ENCODE measurements at places on chromosomes 3 and 15. TPM values are rescaled to one million over a fixed set of nuclear protein-coding genes. Genes with fewer than 3 reads are reported as not detected.

- no peak for DNase-seq
- H3K36me3 ChIP-seq = no peaks in the 10 kb centered on the region
- H3K4me3 ChIP-seq = no peak overlapping the region
- H3K4me1 ChIP-seq = no peaks in the 10 kb centered on the region
- H3K27me3 ChIP-seq = no peaks in the 10 kb centered on the region
Measured at GRCh38 chr3:113105093-113105449, 106.3 kb upstream of the BOC start.

- no peaks in the 10 kb centered on the region for H3K4me1 ChIP-seq
- no peak overlapping the region for H3K4me3 ChIP-seq
- H3K36me3 ChIP-seq = no peaks in the 10 kb centered on the region
- no peaks in the 10 kb centered on the region for H3K27me3 ChIP-seq
- H3K27ac ChIP-seq = no peak overlapping the region
Measured at GRCh38 chr15:69666441-69666882, 213.8 kb downstream of the RPLP1 start.

DNA sequence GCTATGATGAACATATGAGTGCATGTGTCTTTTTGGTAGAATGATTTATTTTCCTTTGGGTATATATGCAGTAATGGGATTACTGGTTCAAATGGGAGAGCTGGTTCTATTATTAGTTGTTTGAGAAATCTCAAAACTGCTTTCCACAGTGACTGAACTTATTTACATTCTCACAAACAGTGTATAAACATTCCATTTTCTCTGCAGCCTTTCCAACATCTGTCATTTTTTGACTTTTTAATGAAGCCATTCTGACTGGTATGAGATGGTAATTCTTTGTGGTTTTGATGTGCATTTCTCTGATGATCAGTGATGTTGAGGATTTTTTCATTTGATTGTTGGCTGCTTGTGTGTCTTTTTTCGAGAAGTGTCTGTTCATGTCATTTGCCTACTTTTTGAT is 1124.2 kb downstream of the NAALADL2 start:
- no peaks in the 10 kb centered on the region for H3K27me3 ChIP-seq
- DNase-seq = no peak
- no peaks in the 10 kb centered on the region for H3K36me3 ChIP-seq
- H3K4me1 ChIP-seq = no peaks in the 10 kb centered on the region

GRCh38 chr3:10855871-10856662 is 40.0 kb downstream of the SLC6A11 start:
- H3K27ac ChIP-seq = no peak overlapping the region
- no peak for DNase-seq
- H3K4me1 ChIP-seq = no peaks in the 10 kb centered on the region
- H3K4me3 ChIP-seq = no peak overlapping the region
- H3K27me3 ChIP-seq = no peaks in the 10 kb centered on the region
- no peaks in the 10 kb centered on the region for H3K36me3 ChIP-seq

- peaks cover 15% of the 10 kb centered on the region for H3K4me1 ChIP-seq
- no peak for DNase-seq
- H3K27ac ChIP-seq = peak overlapping the region; percentile 91
Measured at GRCh38 chr3:126477061-126477380, 1.3 kb upstream of the ZXDC start.

DNA sequence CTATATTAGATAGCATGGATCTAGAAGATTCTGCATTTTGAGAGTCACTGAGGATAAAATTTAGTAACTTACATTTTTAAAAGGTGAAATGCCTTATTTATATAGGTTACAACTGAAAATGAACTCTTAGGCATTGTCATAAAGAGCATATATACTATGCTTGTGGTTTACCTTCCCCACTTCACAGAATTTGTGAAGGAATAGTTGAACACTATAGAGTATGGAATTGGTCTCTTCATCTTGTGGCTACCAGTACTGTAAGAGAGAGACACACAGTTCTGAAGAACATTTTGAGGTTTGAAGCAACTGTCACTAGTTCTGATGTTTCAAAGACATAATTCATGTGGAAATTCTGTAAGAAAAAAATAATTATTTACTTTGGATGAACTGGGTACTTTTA is 41.7 kb upstream of the FBXL22 start:
- DNase-seq = no peak
- peaks cover 7% of the 10 kb centered on the region for H3K4me1 ChIP-seq
- H3K27me3 ChIP-seq = no peaks in the 10 kb centered on the region
- no peak overlapping the region for H3K4me3 ChIP-seq
- H3K27ac ChIP-seq = no peak overlapping the region

DNA sequence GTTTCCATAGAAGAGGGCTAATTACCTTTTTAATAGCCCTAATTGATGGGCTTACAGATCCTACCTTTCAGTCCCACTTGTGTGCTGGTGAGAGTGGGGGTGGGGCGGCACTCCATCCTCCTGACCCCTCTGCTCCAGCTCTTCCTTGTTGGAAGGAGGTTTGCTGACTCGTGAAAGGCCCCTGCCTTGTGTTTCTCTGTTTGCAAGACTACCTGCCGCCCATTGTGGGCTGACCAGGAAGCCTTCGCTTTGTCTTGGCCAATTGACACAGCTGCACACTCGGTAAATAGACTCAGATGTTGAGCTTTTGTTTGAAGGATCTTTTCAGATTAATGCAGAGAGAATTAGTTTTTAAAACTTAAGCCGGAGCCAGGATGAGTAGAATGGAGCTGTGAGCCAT is 197.3 kb upstream of the HES1 start:
- H3K4me1 ChIP-seq = peaks cover 6% of the 10 kb centered on the region
- H3K4me3 ChIP-seq = no peak overlapping the region
- H3K36me3 ChIP-seq = no peaks in the 10 kb centered on the region
- H3K27ac ChIP-seq = no peak overlapping the region
- no peaks in the 10 kb centered on the region for H3K27me3 ChIP-seq
- DNase-seq = peak; percentile 37

GRCh38 chr3:188491276-188491687 is 337.3 kb downstream of the LPP start:
- H3K4me1 ChIP-seq = no peaks in the 10 kb centered on the region
- no peak for DNase-seq
- no peaks in the 10 kb centered on the region for H3K27me3 ChIP-seq
- H3K27ac ChIP-seq = no peak overlapping the region

- H3K36me3 ChIP-seq = no peaks in the 10 kb centered on the region
- no peak overlapping the region for H3K27ac ChIP-seq
- DNase-seq = no peak
Measured at GRCh38 chr3:148880681-148881080, 15.6 kb downstream of the CPA3 start.

DNA sequence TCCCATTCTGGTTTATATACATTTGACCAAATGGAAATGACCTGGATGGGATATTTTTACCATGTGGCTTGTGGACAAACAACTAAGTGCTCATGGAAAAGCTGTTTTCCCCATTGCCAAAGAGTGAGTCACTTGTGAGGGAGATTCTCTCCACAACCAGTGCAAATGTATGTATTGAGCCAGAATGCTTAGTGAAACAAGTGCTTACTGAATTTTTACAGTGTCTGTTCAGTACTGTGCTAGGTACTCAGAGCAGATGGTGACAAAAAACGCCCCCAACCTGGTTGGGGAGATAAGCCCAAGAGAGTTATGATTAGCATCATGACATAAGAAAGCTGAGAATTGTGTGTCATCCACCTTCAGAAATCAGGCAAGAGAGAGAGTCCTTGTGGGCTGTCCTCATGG is 2.3 kb downstream of the CHP1 start:
- H3K4me1 ChIP-seq = no peaks in the 10 kb centered on the region
- no peaks in the 10 kb centered on the region for H3K36me3 ChIP-seq
- no peaks in the 10 kb centered on the region for H3K27me3 ChIP-seq
- H3K27ac ChIP-seq = no peak overlapping the region
- no peak overlapping the region for H3K4me3 ChIP-seq
- no peak for DNase-seq

- H3K36me3 ChIP-seq = no peaks in the 10 kb centered on the region
- H3K4me1 ChIP-seq = no peaks in the 10 kb centered on the region
- no peak overlapping the region for H3K27ac ChIP-seq
- DNase-seq = no peak
- H3K4me3 ChIP-seq = no peak overlapping the region
Measured at GRCh38 chr3:94671078-94671477, 608.2 kb downstream of the NSUN3 start.

GRCh38 chr3:123330441-123330991 is 118.4 kb downstream of the ADCY5 start:
- DNase-seq = no peak
- H3K4me3 ChIP-seq = no peak overlapping the region
- no peaks in the 10 kb centered on the region for H3K36me3 ChIP-seq
- no peaks in the 10 kb centered on the region for H3K27me3 ChIP-seq
- H3K27ac ChIP-seq = peak overlapping the region; percentile 58

- H3K4me1 ChIP-seq = no peaks in the 10 kb centered on the region
- no peak overlapping the region for H3K27ac ChIP-seq
- no peak for DNase-seq
Measured at GRCh38 chr3:120119846-120120510, 25.7 kb upstream of the GSK3B start.

B3GALNT1 gene
- total RNA-seq = 13.2 TPM

P2RY12 gene
- total RNA-seq = 5.0 TPM

NOX5 gene
- 0.05 TPM for total RNA-seq

DET1 gene
- 6.9 TPM for total RNA-seq

Data from prostate gland (tissue), 2 donors.